ENCODE measurements at places on chromosomes 3 and 15.

DNA sequence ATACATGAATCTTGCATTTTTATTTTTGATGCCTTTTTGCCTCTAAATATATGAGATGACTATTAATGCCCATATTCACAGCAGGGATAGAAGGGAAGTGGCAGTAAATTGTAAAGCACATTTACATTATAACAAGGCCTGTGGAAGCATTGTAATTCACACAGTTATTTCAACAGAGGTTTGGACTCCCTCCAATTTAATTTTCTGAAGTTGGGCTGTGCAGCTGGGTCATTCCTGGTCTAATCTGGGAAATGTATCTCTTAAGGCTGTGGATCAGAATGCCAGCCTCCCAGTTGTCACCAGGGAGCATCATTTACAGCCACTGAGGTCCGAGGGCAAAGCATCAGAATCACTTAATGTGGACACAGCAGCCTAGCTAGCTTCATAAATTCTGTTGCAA lies 434.5 kb downstream of the MFSD1 start:
- DNase-seq, result no peak

- DNase-seq, result no peak
Observed at GRCh38 chr3:177481329-177481728, 284.0 kb upstream of the TBL1XR1 start.

DNA sequence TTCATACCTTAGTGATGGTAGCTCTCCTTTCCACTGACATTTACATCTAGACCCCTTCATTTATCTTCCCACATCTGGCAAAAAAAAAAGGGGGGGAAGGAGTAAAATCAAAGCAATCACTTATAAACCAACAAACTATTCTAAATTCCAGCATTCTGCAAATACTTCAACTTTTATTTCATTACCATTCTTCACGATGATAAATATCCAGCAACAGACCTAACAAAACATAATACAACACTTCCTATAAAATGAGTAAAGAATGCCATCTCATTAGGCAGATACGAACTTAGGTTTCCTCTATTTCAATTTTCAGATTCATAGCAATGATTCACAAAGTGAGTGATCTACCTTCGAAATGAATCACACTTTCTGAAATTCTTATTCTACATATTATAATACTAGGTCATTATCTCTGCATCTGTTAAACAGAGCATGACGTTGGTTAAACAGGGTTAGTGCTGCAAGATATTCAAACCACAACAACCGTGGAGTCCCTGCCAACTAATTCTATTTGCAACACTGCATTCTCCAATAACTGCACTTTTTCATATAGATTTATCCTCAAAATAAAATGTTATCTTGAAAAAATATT lies at the start of gene LRRFIP2:
Gene LRRFIP2 (minus strand): TSS at position 51 of the 595 bp plus-strand sequence. CDS start 25,599 bp downstream, outside the sequence.
- DNase-seq, result peak; percentile 28

DNA sequence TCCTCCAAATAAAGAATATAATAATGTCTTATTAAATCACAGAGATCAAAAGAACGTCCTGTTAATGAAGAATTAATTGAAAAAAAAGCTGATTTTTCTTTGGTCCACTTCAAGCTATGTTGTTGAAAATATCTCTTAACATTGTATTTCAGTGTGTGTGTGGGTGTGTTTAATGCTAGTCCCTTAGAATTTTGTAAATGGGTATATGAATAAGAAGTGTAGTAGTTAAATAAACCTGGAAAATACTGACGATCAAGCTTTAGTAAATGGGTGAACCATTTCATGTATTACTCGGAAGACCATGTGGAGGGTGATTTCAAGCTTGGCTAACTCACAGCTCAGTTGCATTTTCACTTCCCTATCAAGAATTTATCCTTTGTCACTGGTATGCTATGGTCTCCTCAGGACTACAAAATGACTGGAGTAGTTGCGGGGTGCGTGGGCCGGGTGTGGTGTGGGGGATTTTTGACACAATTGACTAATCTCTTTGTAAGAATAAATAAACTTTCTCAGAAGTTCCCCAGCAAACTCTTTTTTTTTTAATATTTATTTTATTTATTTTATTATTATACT lies 586.4 kb downstream of the GRM7 start:
- DNase-seq, result no peak

DNA sequence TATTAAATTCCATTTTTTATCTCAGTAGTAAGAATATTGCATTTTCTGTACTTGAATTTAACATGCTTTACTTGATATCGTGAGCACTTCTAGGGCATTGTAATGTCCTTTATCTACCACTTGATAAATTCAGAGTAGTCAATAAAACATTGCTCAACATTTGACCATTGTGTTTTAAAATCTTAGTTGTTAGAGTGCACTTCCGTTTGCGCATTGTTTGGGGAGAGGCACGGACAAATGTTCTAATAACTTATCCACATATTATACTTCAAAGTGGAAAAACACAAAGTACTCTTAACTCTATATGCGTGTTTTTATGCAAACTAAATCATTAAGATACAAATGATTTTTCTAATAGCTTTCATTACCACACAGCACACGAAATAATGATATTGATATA lies 419 bp downstream of the FAM227B start:
- no peak for DNase-seq

DNA sequence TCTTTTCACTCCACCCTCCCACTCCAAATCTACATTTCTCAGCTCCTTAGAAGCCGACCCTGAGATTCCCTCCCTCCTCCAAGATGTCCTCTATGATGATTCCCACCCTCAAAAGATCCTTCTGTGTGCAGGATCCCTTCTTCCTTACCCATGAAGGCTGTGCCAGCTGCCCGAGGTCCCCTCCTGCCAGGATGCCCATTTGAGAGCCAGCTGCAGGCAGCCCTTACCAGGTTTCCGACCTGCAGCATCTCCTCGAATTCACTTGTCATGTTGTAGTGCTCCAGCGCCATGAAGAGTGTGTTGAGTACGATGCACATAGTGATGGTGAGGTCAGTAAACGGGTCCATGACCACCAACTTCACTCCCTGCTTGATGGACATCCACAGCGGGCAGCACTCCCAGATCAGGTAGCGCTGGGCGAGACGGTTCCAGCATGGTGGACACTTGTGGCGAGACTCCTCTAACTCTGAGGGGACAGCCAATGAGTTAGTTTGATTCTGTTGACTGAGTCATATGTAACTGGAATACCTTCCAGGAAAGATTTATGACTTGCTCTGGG lies 51.9 kb downstream of the SCN5A start:
- no peak for DNase-seq

- no peak for DNase-seq
Observed at GRCh38 chr3:146747928-146748327, 142.8 kb upstream of the PLSCR5 start.

DNA sequence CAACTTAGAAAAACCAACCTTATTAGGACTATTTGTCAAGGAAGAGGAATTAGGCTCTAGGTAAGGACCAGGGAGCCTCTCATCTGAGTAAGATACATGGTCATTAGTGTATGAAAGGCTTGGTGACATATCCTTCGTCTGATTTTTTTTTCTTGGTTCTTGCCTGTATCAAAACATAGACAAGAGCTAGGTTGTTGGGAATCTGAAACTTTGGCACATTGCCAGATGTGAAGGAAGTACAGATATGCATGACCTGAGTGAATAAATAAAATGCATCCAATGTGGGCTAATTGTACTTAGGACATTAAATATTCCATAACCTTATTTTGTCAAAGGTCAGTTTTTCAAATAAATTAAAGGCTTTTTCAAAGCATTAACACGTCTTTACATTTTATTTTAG lies 151.8 kb downstream of the SYNPR start:
- no peak for DNase-seq
